ENCODE measurements at places on chromosomes 4 and X. TPM values are rescaled to one million over a fixed set of nuclear protein-coding genes. Genes with fewer than 3 reads are reported as not detected.
A peak's percentile ranks its signal among the peaks of the same experiment; 100 is the strongest.

Gene UGT2B15
- total RNA-seq = 0.16 TPM

Gene C4orf54
- total RNA-seq = 49.8 TPM

Gene HSD17B13
- 0.41 TPM for total RNA-seq

Gene KCND1
- 1.2 TPM for total RNA-seq

Gene NWD2
- not detected for total RNA-seq

Gene CHRDL1
- 2.9 TPM for total RNA-seq

Gene FAM47A
- not detected for total RNA-seq

Gene GAGE12F
- total RNA-seq = not detected

Gene RRAGB
- 9.0 TPM for total RNA-seq

Gene SYAP1
- 22.8 TPM for total RNA-seq

Gene SSX1
- total RNA-seq = not detected

Gene ARX
- total RNA-seq = 2.3 TPM

Gene TRO
- 0.12 TPM for total RNA-seq

Gene SLC25A31
- total RNA-seq = not detected

Gene HTR2C
- not detected for total RNA-seq

Gene CXCL11
- not detected for total RNA-seq

Gene TCEAL7
- total RNA-seq = not detected

Gene XAGE5
- not detected for total RNA-seq

Gene REELD1
- total RNA-seq = not detected

Gene ARHGAP6
- 10.7 TPM for total RNA-seq

GRCh38 chr4:7153711-7154110 lies 38.6 kb upstream of the SORCS2 start:
- H3K36me3 ChIP-seq = no peaks in the 10 kb centered on the region
- DNase-seq = no peak
- no peak overlapping the region for H3K4me3 ChIP-seq
- no peak overlapping the region for H3K27ac ChIP-seq

- H3K4me1 ChIP-seq = no peaks in the 10 kb centered on the region
- no peaks in the 10 kb centered on the region for H3K36me3 ChIP-seq
- H3K27me3 ChIP-seq = no peaks in the 10 kb centered on the region
- DNase-seq = no peak
- no peak overlapping the region for H3K27ac ChIP-seq
Measured at GRCh38 chr4:127445471-127445870, 187.3 kb upstream of the INTU start.

GRCh38 chrX:54386314-54386713 lies 28.5 kb upstream of the WNK3 start:
- no peaks in the 10 kb centered on the region for H3K36me3 ChIP-seq
- no peak overlapping the region for H3K27ac ChIP-seq
- no peak overlapping the region for H3K4me3 ChIP-seq
- H3K4me1 ChIP-seq = no peaks in the 10 kb centered on the region

GRCh38 chr4:125714845-125715244 lies 400.1 kb downstream of the FAT4 start:
- no peaks in the 10 kb centered on the region for H3K4me1 ChIP-seq
- no peaks in the 10 kb centered on the region for H3K36me3 ChIP-seq
- H3K27ac ChIP-seq = no peak overlapping the region
- DNase-seq = no peak
- H3K4me3 ChIP-seq = no peak overlapping the region

DNA sequence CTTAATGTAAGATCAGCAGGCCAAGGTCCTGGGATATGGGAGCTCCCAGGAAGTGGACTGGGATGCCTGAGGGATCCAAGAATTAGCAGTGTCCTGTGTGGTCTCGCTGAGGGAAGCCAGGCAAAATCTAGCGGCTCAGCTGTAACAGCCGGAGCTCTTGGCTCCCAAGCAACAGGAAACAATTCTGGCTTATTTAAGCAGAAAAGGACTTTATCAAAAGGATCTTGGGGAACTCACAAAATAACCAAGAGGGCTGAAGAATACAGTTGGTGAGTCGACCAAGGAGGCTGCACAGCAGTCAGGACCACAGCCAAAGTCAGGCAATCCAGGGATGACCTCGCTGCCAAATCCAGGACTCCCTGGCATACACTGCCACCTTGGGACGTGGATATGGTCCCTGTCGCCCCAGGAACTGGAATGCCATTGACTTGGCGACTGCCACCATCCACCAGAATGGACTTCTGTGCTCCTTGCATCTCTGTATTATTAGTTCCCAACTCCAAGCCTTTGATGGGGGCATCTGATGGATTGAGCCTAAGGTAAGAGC lies 165.3 kb upstream of the BCOR start:
- H3K27ac ChIP-seq = no peak overlapping the region
- DNase-seq = no peak
- no peaks in the 10 kb centered on the region for H3K4me1 ChIP-seq
- no peak overlapping the region for H3K4me3 ChIP-seq

DNA sequence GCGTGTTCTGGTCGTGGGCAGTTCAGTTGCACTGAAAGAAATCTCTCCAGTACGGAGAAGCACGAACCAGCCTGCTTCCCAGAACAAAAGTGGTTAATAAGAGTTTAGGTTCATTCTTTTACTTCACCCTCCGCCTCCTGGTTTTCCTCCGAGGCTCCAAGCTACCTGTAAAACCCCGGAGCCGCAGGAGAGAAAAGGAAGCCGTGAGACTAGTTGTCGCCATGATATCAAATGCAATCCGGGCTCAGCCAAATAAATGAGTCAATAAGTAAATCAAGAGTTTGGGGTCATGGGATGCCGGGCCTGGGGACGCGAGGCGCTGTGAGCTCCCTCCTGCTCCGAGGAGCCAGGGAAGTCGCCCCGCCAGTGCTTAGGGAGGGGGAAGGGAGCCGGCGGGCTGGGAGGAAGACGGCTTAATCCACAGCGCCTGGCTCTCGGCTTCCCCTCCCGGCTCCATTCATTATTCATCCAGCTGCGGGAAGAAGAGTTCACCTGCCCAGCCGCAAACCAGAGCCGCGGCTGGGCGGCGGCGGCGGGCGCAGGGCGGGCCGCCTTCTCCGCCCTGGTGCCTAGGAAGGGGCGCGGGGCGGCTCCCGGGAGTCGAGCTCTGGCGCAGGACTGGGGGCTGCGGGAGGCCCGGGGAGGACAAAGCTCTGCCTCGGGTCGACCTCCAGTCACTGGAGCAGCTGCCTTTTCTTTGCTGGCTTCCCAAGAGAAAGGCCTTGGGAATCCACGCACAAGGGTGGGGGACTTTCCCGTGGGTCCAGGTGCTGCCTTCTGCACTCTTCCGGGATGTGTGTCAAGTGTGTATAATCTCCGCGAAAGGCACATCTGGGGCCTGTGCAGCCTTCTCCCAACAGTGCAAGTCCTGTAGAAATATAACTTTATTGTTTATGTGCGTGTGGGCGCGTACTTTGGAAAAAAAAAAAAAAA lies 1.7 kb downstream of the FRAS1 start:
- no peaks in the 10 kb centered on the region for H3K27me3 ChIP-seq
- DNase-seq = peak; percentile 27
- peak overlapping the region; percentile 84 for H3K27ac ChIP-seq
- H3K4me3 ChIP-seq = peak overlapping the region; percentile 84

GRCh38 chr4:174324236-174324635 lies 40.5 kb downstream of the CEP44 start:
- H3K27ac ChIP-seq = no peak overlapping the region
- H3K4me3 ChIP-seq = no peak overlapping the region
- no peak for DNase-seq
- peaks cover 6% of the 10 kb centered on the region for H3K36me3 ChIP-seq
- H3K27me3 ChIP-seq = no peaks in the 10 kb centered on the region

GRCh38 chrX:150569155-150569477 lies 695 bp downstream of the MTM1 start:
- H3K27ac ChIP-seq = peak overlapping the region; percentile 85
- H3K36me3 ChIP-seq = no peaks in the 10 kb centered on the region
- no peak for DNase-seq
- H3K4me1 ChIP-seq = peaks cover 31% of the 10 kb centered on the region
- H3K4me3 ChIP-seq = peak overlapping the region; percentile 71

DNA sequence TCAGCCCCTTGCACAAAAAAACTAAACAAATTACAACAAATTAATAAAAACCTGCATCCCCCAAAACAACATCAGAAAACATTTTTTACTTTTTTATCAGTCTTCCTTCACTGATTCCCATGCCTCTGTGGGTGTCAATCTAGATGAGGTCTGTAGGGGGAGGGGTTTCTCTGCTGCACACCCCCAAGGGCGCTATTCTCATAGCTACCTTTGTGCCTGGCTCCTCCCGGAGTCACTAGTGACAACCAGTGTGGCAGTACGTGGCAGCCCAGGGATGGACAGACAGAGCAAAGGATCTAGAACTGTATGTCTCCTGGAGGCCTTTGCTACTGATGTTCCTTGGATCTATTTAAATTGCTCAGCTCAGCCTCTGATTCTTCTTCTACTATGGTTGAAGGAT lies 228.1 kb upstream of the ANXA3 start:
- no peak for DNase-seq
- H3K36me3 ChIP-seq = no peaks in the 10 kb centered on the region
- H3K27me3 ChIP-seq = no peaks in the 10 kb centered on the region

GRCh38 chrX:118823263-118824172 lies at the start of gene ZCCHC12:
TSS of gene ZCCHC12 (plus strand) at chrX:118823824. CDS start at chrX:118825245, 1,421 bp downstream.
- peak within 1 kb of the TSS; percentile 38 for H3K4me3 ChIP-seq
- DNase-seq = no peak
- H3K4me1 ChIP-seq = peaks cover 3% of the 10 kb centered on the region
- H3K27me3 ChIP-seq = peaks cover 7% of the 10 kb centered on the region
- H3K27ac ChIP-seq = no peak within 1 kb of the TSS

- H3K4me1 ChIP-seq = peaks cover 14% of the 10 kb centered on the region
- H3K4me3 ChIP-seq = no peak overlapping the region
- no peaks in the 10 kb centered on the region for H3K36me3 ChIP-seq
- no peak for DNase-seq
- no peaks in the 10 kb centered on the region for H3K27me3 ChIP-seq
Measured at GRCh38 chr4:138591808-138592207, 349.7 kb upstream of the SLC7A11 start.

GRCh38 chrX:18290200-18290599 lies 64.3 kb downstream of the SCML2 start:
- no peaks in the 10 kb centered on the region for H3K4me1 ChIP-seq
- no peak overlapping the region for H3K27ac ChIP-seq
- no peak overlapping the region for H3K4me3 ChIP-seq

GRCh38 chr4:164892018-164892417 lies 15.0 kb downstream of the APELA start:
- no peaks in the 10 kb centered on the region for H3K4me1 ChIP-seq
- no peak overlapping the region for H3K4me3 ChIP-seq
- no peaks in the 10 kb centered on the region for H3K27me3 ChIP-seq
- DNase-seq = no peak
- no peaks in the 10 kb centered on the region for H3K36me3 ChIP-seq

DNA sequence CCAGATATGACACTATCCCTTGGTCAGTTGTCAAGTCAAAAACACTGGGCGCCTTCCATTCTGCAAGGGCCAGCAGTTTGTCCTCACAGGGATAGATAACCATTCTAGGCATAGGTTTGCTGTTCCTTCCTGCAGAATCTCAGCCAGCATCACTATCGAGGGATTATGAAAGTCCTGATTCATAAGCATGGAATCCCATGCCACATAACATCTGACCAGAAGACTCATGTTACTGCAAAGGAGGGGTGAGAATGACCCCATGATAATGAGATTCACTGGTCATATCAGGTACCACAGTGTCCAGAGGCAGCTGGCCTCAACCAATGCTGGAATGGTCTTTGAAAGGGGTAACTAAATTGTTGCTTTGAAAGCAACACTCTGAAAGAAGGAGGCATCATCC lies 84.7 kb downstream of the OTC start:
- no peaks in the 10 kb centered on the region for H3K4me1 ChIP-seq
- no peak for DNase-seq
- H3K4me3 ChIP-seq = no peak overlapping the region
- H3K27ac ChIP-seq = no peak overlapping the region
- H3K36me3 ChIP-seq = no peaks in the 10 kb centered on the region
- no peaks in the 10 kb centered on the region for H3K27me3 ChIP-seq

DNA sequence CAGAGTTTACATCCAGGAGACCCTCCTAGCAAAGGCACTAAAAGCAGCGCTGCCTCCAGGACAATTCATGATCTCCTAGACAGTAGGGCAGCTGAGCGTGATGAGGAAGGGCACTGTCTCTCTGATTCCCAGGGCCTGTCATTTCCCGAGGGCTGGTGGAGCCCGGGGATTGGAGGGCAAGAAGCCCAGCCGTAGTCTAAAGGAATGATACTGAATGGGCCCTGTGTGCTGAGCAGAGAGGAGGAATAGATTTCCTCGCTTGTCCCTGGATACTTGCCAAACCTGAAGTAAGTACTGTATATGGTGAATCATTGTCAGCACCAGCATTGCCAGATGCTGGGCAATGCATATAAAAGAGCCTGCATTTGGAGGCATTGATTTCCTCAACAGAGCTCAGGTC lies 88.0 kb upstream of the SLITRK2 start:
- H3K27me3 ChIP-seq = no peaks in the 10 kb centered on the region
- DNase-seq = no peak
- no peaks in the 10 kb centered on the region for H3K4me1 ChIP-seq
- H3K4me3 ChIP-seq = no peak overlapping the region

- H3K4me3 ChIP-seq = peak within 1 kb of the TSS; percentile 54
- no peak within 1 kb of the TSS for H3K27ac ChIP-seq
- no peaks in the 10 kb centered on the region for H3K27me3 ChIP-seq
- DNase-seq = peak; percentile 9
- H3K36me3 ChIP-seq = no peaks in the 10 kb centered on the region
- no peaks in the 10 kb centered on the region for H3K4me1 ChIP-seq
Measured at GRCh38 chrX:18354369-18355223, at the start of gene SCML2. TSS of gene SCML2 (minus strand) at chrX:18354688. CDS start at chrX:18334071, 20,617 bp downstream.

DNA sequence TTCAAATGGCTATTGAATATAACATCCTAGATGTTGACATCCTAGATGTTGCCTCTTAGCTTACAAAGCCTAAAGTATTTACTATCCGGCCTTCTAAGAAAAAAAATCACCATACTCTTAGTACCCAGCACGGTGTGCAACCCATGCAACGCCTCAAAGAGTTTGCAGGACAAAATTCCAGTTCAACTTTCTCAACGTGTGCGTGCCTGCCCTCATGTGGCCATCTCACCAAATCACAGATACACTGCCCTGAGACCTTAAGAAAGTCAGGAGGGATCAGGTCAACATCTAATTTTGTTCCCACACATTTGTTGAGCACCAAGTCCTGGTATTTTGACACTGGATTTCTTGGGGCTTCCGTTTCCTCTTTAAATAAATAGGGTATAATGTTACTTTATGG lies 68.3 kb downstream of the CRMP1 start:
- no peaks in the 10 kb centered on the region for H3K4me1 ChIP-seq
- H3K36me3 ChIP-seq = no peaks in the 10 kb centered on the region
- H3K27me3 ChIP-seq = no peaks in the 10 kb centered on the region
